WERI-Rb-1 (cell line): ENCODE measurements at places on chromosomes 11 and 22.
A peak's percentile ranks its signal among the peaks of the same experiment; 100 is the strongest.

DNA sequence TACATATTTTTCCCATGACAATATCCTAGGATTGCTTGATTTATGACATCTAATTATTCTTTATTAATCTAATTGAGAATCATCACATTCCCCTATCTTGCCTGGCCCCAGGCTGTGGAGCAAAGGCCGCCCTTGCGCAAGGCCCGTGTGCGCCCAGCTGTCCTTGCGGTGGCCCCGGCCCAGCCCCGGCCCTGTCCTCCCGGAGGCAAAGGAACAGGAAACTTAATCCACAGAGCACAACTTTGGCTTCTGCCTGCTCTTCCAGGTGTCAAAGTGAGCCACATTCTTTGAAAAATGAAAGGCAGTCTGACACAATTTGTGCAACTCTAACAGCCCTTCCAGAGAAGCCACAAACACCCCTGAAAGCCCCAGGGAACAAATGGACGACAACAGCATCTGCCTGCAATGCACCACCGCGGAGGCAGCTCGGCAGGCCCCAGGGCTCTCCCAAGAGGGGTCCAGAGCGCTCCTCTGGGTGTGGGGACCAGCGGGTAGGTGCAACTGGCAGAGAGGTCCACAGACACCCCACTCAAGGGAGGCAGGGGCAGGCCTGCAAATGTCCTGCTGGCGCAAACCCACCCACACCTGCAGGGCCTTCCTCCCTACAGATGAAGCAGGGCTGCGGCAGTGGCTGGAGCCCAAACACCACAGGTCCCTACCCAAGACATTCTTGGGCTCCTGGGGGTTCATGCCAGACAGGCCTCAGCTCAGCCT lies 30.3 kb downstream of the GNB1L start:
- no peak for DNase-seq

DNA sequence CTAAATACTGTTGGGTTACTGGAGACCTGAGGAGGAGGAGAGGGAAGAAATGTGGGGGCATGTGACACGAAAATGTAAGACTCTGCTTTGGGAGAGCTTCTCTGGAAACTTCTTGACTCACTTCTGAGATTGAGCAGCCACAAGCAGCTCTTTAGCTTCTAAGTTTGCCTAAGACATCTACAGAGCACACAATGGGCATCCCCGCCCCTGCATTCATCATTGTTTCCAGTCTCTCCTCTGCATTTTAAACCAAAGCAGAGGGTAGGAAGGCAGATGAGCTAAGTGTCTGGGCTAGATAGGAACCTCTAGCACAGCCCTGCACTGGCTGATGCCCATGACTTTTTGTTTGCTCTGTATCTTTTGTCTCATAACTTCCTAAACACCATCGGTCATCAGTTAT lies 2.1 kb upstream of the OR52D1 start:
- no peak for DNase-seq

GRCh38 chr22:19127329-19128008 lies 3.6 kb upstream of the TSSK2 start:
- no peak for DNase-seq

GRCh38 chr11:83012168-83013067 lies 59.3 kb downstream of the RAB30 start:
- no peak for DNase-seq

DNA sequence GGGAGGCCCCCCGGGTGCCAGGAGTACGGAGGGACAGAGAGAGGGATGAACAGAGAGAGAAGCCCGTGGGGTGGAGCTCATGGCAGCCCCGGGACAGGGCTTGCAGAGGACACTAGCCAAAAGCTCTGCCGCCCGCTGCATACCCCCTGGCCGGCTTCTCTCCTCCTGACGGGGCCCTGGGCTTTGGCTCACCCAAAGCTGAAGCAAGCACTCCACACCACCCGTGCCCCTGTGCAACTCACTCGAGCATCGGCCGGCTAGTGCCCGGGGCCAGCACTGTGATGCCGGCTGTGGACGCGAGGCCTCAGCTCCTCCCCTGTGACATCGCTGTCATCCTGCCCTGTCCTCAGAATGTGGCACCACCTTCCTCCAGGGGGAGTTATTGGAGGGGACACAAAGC lies 429.6 kb downstream of the BRD1 start:
- no peak for DNase-seq

GRCh38 chr11:4932751-4933150 lies 8.6 kb upstream of the OR51G1 start:
- DNase-seq, result no peak

DNA sequence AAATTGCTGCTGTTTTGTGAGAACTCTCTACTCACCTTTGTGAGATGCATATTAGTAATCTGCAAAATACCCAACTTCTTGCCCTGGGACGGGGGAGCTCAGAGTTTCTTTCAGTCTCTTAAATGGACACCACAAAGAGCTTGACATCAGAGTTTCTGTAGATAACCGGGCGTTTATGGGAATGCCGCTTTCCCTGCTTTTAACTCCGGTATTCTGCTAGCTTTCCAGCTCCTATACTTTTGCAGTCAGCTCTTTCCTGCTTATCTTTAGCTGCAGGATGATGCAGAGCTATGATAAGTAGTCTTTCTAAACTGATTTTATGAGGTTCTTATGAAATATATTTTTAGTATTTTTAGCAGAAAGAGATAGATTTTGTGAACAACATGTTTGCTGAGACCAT lies 154.6 kb upstream of the SORL1-AS1 start:
- no peak for DNase-seq

GRCh38 chr11:81080476-81080875 lies 1639.6 kb upstream of the TENM4 start:
- no peak for DNase-seq

DNA sequence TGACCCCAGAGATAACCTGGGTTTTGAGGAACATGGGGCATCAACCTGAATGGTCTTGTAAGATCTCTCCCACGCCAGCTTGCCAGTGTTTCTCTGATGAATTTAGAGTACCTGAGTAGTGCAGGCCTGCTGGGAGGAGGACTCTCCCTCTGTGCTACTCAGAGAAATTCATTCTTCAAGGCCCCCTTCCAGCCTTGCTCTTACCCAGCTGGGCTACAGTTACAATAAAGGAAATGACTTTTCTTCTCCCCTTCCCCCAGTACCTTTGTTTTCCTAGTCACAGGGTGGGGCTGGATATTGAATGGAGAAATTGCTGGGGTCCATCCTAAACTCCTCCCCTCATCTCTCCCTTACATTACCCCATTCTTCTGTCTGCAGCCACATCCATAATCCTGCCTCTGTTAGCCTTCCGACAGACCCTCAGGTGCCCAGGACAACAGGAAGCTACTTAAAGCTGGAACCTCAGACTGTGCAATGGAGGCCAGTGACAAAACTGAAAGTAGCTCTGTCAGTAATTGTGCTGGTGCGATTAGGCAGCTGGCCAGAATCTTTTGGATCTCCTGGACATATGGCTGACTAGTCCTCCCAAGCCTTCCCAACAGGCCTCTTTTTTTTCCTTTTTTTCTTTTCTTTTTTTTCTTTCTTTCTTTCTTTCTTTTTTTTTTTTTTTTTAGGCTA lies 17.4 kb downstream of the LIMK2 start:
- peak; percentile 78 for DNase-seq

DNA sequence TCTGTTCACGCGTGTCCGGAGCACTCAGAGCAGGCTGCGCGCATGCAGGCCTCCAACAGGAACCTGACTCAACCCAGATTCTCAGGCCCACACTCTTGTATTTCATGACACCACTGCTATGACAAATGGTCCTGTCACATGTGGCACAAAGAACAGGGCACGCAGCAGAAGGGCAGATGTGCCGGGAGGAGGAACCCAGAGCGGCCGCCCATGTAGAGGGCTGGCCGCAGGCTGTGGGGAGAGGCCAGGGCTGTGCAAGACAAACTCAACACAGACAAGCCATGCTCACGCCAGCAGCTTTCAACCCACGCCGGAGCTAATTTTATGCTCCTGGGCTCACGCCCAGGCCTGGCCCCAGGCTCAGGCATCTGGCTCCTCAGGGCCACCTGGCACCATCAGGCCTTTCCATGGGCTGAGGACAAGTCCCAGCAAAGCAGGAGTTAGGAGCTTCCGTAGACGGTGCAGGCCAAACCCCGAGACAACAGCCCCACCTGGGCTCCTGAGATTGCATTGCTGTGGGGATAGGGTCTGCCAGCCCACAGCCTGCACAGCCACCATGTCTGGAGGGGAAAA lies 40.0 kb downstream of the DUSP8 start:
- no peak for DNase-seq

GRCh38 chr11:372809-373715 lies 3.8 kb downstream of the B4GALNT4 start:
- no peak for DNase-seq

DNA sequence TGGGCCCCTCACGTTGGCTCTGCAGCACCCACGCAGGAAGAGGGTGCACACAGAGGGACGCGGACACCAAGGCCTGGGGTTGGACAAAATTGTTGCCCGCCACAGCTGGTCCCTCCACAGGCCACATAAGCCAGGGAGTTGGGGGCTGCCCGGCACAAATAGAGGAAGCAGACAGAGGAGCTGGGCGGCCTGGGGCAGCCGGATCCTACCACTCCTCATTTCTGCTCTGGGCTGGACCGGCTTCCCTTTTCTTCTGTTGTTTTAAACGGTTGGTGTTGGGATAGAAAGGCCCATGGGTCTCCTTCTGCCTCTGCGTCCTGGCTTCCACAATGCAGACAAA lies 36.4 kb upstream of the LINC01488 start:
- DNase-seq, result no peak

GRCh38 chr11:61630089-61630488 lies 49.2 kb upstream of the SYT7 start:
- DNase-seq, result no peak

DNA sequence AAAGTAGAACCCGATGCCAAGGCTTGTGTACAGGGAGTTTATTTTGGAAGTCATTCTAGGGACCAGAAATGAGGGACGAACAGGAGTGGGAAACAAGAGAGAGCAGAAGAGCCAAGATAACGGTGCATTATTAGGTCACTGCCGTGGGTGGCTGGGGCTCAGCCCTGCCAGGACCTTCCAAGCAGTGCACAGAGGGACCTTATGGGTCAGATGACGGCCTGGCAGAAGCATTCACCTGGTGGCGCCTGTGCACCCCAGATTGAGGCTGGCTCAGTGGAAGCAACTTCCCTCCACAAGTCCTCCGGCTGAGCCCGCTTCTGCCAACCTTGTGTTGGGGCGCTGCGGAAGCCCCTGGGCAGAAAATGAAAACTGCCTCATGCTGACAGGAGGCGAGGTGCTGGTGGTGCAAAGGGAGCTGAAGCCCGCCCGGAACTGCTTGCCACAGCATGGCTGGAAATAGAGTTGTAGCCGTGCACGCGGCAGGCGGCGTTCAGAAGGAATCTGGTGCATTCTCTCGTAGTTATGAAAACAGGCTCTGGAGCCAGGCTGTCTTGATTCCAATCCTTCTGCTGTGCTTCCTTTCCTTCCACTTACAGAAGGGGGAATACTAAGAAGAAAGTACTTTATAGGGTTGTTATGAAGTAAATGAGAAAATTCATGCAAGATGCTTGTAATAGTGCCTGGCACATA lies 22.2 kb upstream of the TP53I11 start:
- no peak for DNase-seq

GRCh38 chr22:39880722-39881121 lies 12.8 kb downstream of the ENTHD1 start:
- DNase-seq, result no peak

- DNase-seq, result no peak
Measured at GRCh38 chr11:69013009-69013951, at the start of gene MRGPRF. MRGPRF (minus strand) TSS chr11:69013246; CDS start chr11:69009901, 3,345 bp downstream.

GRCh38 chr11:128506999-128507611 lies 80.3 kb downstream of the ETS1 start:
- peak; percentile 72 for DNase-seq

- peak; percentile 88 for DNase-seq
Measured at GRCh38 chr11:63761931-63762653, 6.5 kb downstream of the ZFTA start.

- no peak for DNase-seq
Measured at GRCh38 chr11:3169255-3170043, 4.3 kb upstream of the OSBPL5 start.

GRCh38 chr11:2760196-2760871 lies 60.5 kb upstream of the KCNQ1OT1 start:
- DNase-seq, result peak; percentile 1

GRCh38 chr11:45698777-45699497 lies 33.5 kb upstream of the CHST1 start:
- DNase-seq, result no peak

DNA sequence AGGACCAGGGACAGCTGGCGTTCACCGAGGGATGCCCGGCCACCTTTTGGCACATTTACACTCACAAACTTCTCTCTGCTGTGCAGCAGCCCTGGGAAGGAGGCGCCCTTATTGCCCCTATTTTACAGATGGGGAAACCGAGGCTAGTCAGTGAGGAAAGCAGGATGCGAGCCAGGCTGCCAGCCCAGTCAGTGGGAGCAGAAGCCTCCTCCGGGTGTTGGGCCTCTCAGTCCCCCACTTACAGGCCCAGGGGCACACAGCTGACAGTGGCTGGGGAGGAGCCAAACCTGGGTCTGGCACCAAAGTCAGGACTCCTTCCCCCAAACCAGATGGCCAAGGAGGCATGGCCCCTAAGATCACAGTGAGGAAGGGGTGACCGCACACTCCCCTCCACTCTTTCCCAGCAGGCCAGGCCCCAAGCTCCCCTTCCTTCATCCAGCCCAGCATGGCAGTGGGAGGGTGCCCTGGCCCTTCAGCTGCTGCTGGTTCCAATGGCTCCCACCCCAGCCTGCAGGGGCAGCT lies 121.4 kb upstream of the ANO1 start:
- DNase-seq, result no peak

DNA sequence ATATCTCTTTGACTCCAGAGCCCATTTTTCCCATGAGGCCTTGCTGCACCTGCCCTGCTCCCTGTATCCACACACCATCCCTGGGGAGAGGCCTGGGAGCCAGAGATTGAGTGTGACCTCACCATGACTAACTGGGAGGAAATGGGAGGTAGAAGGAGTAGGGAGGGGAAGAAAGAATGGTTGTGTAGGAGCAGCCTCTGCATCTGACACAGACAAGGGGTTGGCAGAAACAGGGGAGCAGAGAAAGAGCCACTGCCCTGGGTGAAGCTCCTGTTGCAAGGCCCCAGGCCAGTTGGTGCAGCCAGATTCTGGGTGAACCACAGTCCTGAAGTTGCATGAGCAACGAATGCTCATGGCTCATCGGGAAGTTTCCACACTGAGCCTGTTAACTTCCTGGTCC lies 32.4 kb downstream of the POU2F3 start:
- DNase-seq, result no peak

DNA sequence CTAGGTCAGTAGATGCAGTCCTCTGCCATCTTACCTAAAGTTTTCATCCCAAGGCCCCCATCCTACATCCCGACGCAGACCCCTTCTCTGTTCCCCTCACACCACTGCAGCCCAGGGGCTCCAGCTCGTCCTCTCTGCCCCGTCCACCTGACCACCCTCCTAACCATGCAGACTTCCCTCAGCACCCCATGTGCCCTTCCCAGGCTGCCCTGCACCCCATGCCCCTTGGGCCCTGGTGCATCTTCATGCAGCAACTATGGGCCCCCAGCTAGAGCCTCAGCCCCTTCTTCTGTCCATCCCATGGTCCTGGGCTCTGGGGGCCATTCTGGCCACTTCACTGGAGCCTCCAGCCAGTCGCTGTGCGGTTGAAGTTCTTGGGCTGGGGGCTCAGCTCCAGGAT lies 2.9 kb downstream of the PRR33 start:
- DNase-seq, result no peak
